Esophagus squamous epithelium (tissue), 5 donors: ENCODE measurements at places on chromosomes 11 and 22.

DNA sequence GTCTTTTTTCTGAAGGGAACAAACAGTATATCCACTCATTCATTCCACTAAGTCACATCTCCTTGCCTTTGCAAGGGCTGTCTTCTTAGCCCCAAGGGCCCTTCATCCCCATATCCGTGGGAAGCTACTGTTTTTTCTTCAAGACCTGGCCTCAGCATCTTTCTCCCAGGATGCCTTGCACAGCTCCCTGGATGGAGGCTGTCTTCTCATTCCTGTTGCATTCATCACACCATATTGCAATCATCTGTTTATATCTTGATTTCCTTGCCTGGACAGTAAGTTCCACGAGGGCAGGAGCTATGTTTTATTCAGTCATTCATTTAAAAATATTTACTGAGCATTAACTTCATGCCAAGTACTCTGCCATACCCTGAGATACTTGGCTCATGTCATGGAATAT is 29.3 kb upstream of the NECTIN1 start:
- no peak for DNase-seq

GRCh38 chr22:46758867-46759290 is 3.6 kb upstream of the TBC1D22A start:
- DNase-seq, result no peak

- no peak for DNase-seq
These were observed 59.7 kb upstream of the BARX2 start for GRCh38 chr11:129315781-129316579.

GRCh38 chr11:11763796-11764422 is 77.9 kb upstream of the USP47 start:
- no peak for DNase-seq

- no peak for DNase-seq
These were observed 30.1 kb upstream of the KCNJ11 start for GRCh38 chr11:17418444-17419081.

GRCh38 chr22:19174106-19175025 is 4.2 kb downstream of the SLC25A1 start:
- DNase-seq, result no peak

- no peak for DNase-seq
These were observed 46.2 kb upstream of the YWHAH start for GRCh38 chr22:31897842-31898805.

DNA sequence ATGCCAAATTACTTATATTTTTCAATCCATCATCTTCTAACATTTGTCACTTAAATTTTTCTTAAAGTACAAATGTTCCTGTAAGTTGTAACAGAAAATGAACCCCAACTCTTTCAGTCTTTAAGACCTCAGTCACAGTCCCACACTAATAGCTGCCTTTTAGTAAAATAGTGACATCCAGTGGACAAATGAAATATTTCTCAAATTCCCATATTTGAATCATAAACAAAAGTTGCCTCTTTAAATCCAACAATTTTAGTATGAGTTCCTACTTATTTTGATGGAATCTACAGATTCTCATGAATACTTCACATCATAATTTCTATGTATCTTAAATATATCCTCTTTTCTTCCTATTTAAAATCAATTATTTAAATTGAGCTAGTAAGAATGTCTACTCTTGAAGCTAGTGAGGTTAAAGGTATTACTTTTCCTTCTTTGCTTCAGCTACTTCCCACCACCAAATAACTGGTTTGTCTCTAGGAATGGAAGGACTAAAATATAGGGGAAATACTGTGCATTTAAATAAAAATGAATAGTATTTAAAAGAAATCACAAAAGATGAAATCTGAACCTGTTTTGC is 9.2 kb downstream of the LIN7C start:
- DNase-seq, result no peak

DNA sequence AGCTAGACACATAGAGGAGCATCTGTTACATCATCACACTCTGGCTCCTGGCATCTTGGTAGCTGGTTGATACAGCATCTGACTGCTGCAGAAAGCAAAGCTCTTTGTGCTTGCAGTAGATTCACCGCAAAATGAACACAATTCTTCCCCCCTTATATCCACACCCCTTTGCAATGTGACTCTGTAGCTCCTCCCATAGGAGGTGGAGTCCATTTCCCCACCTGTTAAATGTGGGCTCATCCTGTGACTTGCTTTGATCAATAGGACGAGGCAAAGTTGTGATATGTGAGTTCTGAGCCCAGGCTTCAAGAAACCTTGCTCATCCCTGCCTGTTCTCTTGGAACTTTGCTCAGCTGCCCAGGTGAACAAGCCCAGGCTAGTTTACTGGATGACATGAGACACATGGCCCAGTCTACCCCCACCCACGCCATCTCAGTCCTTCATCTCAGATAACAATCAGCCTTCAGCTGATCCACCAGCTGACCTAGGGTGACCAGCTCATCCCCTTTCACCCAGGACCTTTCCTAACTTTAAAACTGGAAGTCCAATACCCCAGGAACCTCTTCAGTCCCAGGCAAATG is 272.2 kb downstream of the TENM4 start:
- DNase-seq, result no peak

GRCh38 chr11:118064956-118065355 is 11.9 kb upstream of the TMPRSS4 start:
- no peak for DNase-seq

GRCh38 chr11:103070142-103070541 is 21.8 kb downstream of the DCUN1D5 start:
- DNase-seq, result no peak

DNA sequence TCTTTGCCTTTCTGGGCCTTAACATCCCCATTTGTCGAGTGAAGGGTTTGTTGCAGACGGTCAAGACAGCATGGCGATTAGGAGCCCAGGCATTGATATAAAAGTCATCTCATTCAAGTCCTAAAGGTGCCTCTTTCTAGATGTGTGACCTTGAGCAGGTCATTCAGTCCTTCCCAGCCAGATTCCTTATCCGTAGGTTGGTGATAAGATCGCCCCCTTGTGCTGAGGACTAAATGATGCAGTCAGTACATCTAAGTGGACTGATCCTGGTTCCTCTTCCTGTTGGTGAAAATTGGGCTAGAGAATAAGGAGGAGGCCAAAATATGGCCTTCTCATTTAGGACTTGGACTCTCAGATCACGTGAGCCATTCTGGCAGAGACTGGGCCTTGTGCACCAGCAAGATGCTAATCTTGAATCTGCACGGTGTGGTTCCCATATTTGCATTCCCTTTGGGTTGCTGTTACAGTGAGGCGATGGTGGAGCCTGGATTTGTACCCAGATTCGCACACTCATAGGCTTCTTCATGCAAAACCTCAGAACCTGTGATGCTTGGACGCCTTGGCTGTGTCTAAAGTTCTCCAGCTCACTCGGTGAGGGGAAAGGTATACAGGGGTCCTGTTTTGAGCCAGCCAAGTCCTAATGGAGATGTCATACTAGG is 156.8 kb downstream of the MYO18B start:
- DNase-seq, result no peak

DNA sequence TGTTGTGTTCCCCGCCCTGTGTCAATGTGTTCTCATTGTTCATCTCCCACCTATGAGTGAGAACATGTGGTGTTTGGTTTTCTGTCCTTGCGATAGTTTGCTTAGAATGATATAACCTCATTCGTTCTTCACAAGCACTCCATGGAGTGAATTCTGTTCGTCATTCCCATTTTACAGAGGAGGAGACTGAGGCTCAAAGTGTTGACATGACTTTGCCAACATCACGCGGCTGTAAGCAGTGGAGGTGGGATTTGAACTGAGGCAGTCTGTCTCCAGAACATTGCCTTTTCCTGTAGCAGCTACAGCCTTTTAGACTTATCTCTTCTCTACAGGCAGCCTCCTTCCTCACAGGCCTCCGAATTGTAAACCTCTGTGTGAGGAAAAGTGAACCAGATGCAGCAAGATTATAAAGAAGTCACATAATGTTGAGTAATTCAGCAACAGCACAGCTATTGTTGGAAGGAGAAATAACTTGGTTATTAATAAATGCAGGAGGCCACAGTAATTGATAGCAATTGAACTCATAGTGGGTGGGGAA is 74.6 kb downstream of the MYO18B start:
- no peak for DNase-seq

DNA sequence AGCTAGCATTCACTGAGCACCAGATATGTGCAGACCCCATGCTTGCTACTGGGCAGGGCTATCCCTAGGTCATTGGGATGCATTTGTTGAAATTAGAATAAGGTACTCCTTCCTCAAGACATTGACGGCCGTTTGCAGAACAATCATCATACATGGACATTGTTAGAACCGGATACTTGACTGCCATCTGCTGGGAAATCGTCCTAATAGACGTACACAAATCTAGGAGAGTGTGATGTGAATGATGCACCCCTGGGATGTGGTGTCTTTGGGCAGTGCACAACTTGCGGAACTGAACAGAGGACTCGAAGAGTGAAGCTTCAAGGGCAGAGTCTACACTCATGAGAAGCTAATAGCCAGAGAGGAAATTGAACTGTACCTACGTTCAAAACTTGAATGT is 35.9 kb downstream of the MYO18B start:
- no peak for DNase-seq

- no peak for DNase-seq
These were observed 305.8 kb downstream of the TTC28 start for GRCh38 chr22:28373831-28374230.

DNA sequence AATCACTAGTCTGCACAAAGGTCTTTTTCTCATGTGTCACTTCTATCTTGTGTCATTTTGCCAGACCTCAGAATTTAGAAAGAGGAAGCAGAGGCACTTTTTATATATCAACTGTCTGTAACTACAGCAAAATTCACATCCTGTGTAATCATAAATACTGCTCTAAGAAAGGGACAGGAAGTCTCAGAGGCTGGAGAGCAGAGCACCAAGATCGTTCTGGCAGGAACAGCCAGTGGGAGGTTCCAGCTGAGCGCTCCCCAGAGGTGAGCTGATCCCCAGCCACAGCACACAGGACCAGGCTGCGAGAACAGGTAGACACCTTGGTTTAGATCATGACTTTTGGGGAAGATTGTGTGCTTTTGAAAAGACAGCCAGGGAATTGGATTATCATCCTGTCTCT is at the start of gene MS4A7:
MS4A7 (plus strand) TSS at position 179 of the 400 bp plus-strand sequence. CDS start 4,610 bp downstream, outside the sequence.
- no peak for DNase-seq

GRCh38 chr11:85815186-85815931 is 4.4 kb upstream of the SYTL2 start:
- DNase-seq, result no peak

DNA sequence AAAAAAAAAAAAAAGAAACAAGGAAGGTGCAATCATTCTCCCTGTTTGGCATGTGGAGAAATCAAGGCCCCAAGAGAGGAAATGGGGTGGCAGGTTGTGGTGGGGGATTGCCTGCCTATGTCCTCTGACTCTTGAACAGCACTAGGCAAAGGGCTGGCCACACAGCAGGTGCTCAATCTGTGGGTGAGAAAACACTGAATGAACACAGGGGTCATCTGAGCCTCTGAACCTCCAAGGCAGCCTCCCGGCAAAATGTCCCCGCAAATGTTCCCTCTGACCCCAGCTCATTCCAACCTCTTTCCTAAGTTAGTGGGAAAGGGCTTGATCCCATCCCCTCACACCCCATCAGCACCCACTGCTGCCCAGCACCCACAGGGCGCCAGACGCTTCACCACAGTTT is 4.6 kb downstream of the PLA2G6 start:
- no peak for DNase-seq

DNA sequence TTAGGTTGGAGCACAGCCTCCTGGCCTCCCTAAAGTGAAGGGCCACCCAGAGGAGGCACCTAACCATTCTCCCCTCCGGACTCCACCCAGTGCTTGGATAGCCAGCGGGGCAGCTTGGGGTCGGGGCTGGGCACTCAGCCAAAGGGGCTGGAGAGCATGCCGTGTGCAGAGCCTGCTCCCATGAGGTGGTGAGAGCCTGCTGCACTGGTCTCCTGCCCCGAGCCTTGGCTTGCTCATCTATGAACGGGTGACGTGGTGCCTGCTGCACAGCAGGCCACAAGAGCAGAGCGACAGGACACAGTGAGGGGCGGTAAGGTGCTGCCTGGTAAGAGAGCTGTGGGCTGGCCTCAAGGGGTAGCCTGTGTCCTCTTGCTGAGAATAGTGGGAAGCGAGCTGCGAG is 14.0 kb upstream of the CCDC188 start:
- DNase-seq, result no peak

DNA sequence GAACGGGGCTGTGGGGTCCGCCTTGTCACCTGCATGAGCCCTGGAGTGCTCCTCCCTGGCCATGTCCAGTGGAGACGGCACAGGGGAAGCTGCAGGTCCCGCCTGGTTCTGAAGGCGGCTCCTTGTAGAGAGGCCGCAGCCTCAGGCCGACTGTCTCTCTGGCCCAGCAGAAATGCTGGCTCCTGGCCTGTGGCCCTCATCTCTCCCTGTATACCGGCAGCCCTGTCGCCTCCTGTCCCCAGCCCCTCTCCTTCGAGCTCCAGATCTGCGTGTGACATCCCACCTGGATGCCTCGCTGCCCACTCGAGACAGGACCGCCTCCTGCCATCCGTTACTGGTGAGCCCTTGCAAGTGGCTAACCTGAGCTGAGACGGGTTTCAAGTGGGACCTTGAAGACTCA is 73.6 kb downstream of the PHF21B start:
- no peak for DNase-seq

DNA sequence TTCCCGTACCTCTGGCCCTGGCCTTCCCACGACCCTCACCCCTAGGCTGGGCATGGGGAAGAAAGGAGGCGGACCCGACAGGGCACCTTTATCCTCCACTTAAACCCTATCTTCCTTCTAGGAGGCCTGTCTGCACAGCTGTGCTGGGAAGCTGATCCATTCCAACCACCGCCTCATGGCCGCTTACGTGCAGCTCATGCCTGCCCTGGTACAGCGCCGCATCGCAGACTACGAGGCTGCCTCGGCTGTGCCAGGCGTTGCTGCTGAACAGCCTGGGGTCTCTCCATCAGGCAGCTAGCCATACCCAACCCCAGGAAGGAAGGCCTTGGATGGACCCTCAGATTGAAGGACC is 599 bp downstream of the TIMM10B start:
- no peak for DNase-seq

- DNase-seq, result no peak
These were observed 19.8 kb upstream of the GNB1L start for GRCh38 chr22:19874307-19875060.

- DNase-seq, result no peak
These were observed 28.7 kb downstream of the CADM1 start for GRCh38 chr11:115475564-115475963.

GRCh38 chr22:50399751-50400331 is 56.7 kb downstream of the PPP6R2 start:
- no peak for DNase-seq

- DNase-seq, result peak; percentile 43
These were observed 170.2 kb downstream of the BRD1 start for GRCh38 chr22:49657275-49657973.

DNA sequence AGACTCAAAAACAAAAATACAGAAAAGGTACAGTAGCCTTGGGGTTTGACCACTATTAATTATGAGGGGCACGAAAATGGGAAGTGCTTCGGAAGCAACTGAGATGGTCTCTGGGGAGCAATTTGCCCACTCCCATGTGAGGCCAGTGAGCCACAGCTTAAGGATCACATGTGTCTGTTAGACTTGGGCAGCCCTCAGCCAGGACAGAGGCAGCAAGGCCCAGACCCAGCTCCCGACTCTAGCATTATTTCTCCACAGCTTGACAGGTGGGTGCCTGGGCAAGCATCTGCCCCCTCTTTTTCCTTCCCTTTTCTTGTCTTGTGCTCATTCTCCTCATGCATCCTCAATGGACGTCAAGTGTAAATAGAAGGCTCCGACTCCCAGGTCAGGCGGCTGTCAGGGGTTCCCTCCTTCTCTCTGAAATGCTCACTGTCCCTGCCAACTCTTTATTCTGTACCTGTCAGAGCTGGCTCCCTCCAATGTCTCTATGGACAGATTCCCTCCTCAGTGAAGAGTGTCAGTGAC is 137.0 kb upstream of the RCN1 start:
- DNase-seq, result no peak
